ENCODE measurements at places on chromosomes 3 and 15.

- DNase-seq = peak; percentile 26
Measured at GRCh38 chr3:43286841-43287499, 630 bp downstream of the SNRK start.

- no peak for DNase-seq
Measured at GRCh38 chr3:37905987-37906674, 44.5 kb downstream of the CTDSPL start.

DNA sequence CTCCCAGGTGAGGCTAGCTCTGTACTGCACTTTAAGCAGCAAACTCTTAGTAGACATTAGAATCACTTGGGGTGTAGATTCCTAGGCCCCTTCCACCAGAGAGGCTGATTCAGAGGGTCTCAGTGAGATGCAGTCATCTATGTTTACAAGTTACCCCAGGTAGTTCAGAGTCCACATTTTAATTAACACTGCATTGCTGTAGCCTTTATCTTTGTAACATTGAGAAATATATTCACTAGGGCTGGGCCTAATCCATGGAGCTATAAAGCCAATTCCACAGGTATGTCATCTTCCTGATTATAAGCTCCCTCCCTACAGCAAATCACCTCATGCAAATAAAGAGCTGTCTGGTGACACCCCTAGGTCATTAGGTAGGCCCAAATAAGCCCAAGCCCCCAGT, 39.6 kb upstream of the STT3B start:
- DNase-seq = no peak

- no peak for DNase-seq
Measured at GRCh38 chr3:58021072-58021959, 13.1 kb downstream of the FLNB start.

- DNase-seq = no peak
Measured at GRCh38 chr3:101996832-101997231, 147.5 kb downstream of the NFKBIZ start.

DNA sequence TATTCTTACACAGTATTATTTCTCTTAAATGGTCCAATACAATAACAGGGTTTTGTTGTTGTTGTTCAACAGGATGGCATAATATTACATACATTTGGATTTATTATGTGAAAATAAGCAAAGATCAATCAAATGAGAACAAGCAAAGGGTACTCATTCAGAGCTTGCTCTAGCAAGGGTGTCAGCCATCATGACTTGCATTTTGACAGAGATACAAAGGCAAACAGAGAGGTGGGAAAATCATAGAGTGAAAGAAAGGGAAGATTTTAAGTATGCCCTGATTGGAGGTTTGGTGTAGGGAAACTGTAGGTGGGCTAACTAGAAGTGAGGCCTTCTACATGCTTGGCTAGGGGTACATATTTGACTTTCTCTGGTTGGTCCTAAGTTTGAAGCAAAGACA, 109.1 kb upstream of the BCHE start:
- no peak for DNase-seq

DNA sequence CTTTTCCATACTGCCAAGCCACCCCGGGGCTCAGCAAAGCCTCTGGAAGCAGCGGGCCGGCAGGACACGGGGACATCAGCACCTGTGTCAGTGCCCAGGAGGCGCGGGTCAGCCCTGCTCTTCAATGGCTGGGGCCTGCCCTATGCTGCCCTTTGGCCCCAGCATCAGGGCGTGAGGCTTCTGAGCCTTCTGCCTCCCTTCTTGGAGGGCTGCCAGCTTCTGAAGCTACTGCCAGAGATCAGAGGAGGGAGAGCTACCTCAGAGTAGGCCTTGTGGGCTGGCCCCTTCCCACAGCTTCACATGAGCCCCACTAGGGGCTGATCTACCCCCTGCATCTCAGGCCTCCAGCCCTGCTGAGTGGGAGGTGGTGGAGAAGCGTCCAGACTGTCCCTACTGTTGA, 13.0 kb upstream of the TMEM115 start:
- DNase-seq = no peak

DNA sequence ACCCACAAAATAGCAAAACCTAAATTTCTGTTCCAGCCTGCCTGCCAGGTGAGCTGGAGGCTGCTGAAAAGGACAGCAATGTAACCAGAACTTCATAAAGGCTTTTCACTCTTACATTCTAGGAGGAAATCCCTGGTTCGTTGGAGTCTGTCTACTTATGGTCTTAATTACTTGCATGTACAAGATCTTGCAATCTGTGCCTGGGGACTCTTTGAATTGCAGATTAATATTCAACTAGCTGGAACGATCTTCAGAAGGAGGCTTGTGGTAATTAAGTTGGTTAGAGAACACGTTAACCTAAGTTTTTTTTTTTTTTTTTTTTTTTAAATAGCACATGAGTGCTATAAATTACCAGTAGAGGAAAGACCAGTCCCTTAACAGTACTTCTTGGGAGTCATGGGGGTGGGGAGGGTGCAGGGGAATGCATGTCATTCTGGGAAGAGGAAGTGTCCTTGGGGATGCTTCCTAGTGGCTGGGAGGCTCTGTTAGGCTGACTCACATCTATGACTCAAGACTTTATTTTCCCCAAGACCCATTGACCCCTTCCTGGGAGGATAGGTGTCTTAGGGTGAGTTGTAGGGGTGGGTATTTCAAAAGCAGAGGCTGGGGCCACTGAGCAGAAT, 139.8 kb downstream of the RAB11A start:
- DNase-seq = no peak

DNA sequence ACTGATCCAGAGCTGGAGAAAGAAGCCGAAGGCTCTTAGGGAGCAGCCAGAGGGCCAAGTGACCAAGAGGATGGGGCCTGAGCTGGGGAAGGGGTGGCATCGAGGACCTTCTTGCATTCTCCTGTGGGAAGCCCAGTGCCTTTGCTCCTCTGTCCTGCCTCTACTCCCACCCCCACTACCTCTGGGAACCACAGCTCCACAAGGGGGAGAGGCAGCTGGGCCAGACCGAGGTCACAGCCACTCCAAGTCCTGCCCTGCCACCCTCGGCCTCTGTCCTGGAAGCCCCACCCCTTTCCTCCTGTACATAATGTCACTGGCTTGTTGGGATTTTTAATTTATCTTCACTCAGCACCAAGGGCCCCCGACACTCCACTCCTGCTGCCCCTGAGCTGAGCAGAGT, 9.5 kb downstream of the CHRD start:
- no peak for DNase-seq

GRCh38 chr15:45262906-45263461, 10.9 kb downstream of the SLC28A2 start:
- no peak for DNase-seq

DNA sequence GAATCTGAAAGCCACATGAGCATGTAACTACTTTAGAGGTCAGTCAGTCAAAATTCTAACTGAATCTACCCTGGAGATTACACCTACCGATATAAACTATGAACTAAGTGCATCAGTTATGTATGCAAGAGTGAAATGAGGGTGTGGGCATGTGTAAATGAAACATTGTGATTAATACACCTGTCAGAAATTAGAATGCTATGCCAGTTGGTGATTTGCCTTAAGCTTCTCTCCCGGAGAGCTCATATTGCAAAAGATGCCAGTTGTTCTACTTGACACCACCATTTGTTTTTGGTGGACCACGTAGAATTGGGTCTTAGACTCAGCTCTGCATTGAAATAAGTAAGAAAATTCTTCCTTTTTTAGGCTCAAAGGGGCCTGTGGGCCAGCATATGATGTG, 91.0 kb upstream of the KBTBD8 start:
- DNase-seq = no peak

GRCh38 chr15:31727612-31728011, 302.7 kb upstream of the CHRNA7 start:
- no peak for DNase-seq

DNA sequence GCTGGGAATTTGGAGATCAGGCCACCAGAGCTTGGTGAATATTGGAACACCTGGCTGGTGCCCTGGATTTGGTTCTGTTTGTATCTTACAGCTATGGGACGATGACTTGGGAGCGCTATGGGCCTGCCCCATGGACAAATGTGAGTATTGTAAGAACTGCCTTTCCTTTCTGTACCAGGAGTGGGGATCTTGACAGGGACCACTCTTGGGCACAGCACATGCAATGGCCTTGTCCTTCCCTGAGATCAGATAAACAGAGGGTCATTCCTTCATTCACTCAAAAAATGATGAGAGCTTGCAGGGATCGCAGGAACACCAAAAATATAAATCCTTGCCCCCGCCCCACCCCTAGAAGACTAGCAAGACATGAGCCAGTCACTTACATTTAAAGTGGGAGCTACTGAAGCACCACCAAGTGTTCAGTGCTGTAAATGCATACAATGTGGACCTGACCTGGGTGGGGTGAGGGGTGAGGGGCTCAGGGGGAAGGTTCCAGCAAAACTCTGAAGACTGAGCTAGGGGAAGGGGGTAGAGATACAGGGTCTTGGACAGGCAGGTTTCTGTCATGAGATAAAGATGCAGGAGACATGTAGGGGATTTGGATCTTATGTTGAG, 2.7 kb upstream of the CRELD1 start:
- DNase-seq = no peak

DNA sequence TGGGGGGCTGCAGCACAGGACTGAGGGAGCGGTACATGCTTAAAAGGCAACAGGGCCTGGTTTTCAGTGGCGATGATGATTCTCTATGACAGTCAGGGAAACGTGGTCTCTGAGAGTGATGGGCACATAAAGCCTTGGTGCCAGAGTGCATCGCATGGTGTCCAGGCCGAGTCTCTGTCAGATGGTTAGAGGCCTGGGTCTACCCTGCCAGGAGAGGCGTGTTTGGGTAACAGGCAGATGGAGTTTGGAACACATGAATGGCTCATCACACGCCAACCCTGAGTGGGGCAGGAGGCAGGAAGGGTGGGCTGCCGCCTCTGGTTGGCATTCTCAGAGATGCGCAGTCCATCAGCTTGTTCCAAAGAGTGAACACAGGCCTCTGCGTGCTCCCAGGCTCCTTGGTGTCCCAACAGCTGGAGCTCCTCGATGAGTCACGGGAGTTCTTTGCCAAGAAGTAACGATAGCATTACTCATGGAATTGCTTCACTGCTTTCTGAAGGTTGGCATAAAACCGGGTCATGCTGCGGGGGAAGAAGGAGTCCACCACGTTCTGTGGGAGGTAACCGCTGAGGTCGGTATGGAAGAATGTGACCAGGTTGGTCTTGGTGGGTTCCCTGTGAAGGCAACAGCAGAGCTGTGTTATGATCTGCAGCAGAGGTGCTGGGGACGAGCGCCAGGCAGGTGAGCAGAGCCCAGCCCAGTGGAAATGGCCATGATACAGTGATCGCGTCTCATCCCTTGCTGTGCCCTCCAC, 11.0 kb downstream of the STARD5 start:
- no peak for DNase-seq

- DNase-seq = no peak
Measured at GRCh38 chr15:66014635-66015182, 145.4 kb downstream of the RAB11A start.

Measured in GM10248 (cell line).